Neural crest cell (in vitro differentiated cells): ENCODE measurements at places on chromosomes 11 and 22.

DNA sequence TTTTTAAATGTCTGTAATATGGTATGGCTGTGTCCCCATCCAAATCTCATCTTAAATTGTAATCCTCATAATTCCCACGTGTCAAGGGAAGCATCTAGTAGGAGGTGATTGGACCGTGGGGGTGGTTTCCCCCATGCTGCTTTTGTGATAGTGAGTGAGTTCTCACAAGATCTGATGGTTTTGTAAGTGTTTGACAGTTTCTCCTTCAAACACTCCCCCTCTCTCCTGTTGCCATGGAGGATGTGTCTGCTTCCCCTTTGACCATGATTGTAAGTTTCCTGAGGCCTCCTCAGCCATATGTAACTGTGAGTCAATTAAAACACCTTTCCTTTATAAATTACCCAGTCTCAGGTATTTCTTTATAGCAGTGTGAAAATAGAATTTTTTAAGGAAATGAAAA, 31.1 kb upstream of the CD44 start:
- DNase-seq: no peak

DNA sequence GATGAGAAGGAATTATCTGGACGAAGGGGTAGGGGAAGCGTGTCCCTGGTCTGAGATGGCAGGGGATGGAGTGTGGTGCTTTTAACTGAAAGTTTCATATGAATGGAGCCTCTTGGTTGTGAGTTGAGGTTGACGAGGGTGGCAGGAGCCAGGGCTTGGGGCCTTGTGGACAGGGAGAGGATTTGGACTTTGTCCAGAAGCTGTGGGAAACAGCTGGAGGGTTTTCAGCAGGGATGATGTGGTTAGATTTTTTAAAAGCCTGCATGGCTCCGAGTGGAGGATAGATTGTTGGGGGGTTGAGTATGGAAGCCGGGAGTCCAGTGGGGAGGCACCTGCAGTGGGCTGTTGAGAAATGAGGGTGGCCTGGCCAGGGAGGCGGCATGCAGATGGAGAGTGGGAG, 24.8 kb downstream of the MYO7A start:
- DNase-seq: no peak

- DNase-seq: no peak
Measured at GRCh38 chr11:32775908-32776307, 18.6 kb downstream of the CCDC73 start.

DNA sequence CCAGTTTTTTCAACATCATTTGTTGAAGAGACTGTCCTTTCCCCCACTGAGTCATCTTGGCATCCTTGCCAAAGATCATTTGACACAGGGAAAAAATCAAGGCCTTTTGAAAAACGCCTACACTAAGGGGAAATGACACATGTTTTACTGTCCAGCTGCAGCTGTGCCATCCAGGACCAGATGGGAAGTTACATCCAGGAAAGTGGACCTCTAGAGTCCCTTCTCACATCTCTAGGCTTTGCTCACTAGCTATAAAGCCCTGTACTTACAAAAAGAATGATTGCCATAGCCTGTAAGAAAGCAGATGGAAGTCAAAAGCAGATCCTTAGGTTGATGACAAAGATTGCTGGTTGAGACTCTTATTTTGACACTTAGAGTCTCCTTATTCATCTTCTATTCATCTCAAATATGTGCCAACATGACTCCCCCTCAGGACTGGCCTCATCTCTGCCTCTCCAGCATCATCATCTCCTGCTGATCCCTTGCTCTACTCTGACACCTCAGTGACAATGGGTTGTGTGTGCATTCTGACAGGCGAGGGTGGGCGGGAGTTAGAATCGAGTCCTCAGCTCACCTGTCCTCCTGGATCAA, 22.8 kb downstream of the OSBP2 start:
- no peak for DNase-seq

DNA sequence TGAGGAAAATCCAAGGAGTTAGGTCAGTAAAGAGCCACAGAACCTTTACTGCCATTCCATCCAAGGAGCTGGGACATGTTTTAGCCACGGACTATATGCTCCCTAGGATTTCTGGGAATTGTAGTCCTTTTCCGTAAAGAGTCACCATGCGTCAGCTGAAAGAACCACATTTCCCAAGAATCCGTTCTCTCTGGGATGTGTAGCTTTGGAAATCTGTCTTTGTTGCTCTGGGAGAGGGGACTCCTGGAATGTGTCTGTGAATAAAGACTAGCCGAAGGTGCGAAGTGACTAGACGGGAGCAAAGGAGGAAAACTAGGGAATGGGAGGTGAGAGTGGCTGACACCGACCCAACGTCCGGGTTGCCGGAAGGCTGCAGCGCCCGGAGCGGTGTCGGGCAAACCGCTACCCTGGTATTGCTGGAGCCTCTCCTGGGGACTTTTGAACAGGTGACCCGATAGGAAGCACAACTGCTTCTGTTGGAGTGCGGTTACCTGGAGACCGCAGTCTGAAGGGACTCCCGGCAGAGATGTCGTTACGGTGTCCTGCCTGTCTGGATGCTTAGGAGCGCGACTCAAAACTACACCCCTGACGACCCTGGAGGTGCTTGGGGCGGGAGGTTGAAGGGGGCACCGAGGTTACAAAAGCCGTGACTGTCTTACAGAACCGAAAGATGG, at the start of gene IFTAP:
Gene IFTAP, plus strand, starts transcription at position 187 of the 674 bp plus-strand sequence. CDS start 15,602 bp downstream, outside the sequence.
- peak; percentile 43 for DNase-seq

- no peak for DNase-seq
Measured at GRCh38 chr22:19844377-19845053, 10.2 kb downstream of the GNB1L start.

DNA sequence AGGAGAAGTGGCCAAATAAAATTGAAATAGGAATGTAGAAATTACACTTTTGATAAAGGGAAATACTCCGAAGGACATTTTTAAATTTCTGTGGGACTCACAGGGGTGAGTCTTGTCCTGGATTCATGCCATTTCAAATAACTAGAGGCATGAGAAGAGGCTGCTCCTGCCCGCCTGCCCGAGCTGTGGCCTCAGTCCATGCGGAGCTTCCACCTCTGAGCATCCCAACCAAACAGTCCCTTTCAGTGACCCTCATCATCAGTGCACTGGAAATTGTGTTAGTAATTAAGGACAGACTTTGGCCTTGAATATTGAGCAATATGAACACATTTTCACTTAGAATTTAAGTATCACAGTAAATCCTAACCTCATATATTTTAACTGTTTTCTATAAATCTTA, 25.6 kb downstream of the GRIA4 start:
- no peak for DNase-seq

DNA sequence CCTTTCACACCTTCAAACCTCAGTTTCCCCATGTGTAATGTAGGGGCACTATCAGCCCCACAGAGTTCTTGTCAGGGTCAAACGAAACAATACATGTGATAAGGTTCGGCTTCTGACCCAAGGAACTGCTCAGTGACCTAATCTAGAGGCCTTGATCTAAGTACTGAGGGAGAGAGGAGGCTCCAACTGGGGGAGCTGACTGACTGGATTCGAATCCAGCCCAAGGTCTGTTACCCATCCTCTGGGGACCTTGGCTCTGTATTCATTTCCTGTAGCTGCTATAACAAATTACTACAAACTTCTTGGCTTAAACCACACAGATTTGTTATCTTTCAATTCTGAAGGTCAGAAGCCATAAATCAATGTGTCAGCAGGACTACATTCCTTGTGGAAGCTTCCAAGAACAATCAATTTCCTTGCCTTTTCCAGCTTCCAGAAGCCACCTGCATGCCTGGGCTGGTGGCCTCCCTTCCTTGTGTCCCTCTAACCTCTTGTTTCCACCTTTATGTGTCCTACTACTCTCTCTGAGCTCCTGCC, 10.7 kb upstream of the ANAPC15 start:
- DNase-seq: no peak

DNA sequence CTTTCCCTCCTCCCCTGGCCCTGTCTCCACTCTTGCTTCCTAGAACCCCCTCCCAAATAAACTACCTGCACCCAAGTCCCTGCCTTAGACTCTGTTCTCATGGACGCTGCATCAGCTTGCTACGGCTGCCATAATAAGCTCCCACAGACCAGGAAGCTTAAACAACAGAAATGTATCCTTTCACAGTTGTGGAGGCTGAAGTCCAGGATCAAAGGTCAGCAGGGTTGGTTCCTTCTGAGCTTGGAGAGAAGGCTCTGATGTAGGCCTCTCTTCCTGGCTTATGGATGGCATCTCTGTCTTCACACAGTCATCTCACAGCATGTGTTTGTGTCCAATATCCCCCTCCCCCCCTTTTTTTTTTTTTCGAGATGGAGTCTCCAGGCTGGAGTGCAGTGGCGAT, 23.4 kb downstream of the CBX7 start:
- no peak for DNase-seq

- no peak for DNase-seq
Measured at GRCh38 chr22:46451741-46452140, 85.7 kb downstream of the CELSR1 start.

DNA sequence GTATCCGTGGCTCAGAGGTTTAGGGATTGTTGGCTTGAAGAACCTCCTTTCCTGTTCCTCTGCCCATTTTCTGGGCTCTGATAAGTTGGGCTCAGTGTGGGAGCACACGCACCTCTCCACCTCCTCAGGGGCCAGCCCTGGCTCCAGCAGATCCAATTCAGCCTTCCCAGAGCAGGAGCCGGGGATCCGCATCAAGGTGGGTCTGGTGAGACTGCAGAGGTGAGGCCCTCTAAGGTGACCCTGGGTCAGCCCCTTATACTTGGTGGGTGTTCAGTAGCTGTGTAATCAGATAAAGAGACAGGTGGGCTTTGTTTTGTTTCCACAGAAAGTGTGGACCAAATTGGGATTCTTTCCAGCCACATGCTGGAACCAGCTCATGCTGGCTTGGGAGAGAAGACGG, 1466.0 kb downstream of the TBC1D22A start:
- DNase-seq: no peak

- DNase-seq: no peak
Measured at GRCh38 chr22:46931414-46931813, 169.0 kb downstream of the TBC1D22A start.
